ENCODE measurements at places on chromosomes 2 and 18.

GRCh38 chr2:163715668-163716067 lies 20.1 kb downstream of the FIGN start:
- DNase-seq: no peak

- no peak for DNase-seq
These were observed at the start of gene LBX2 for GRCh38 chr2:74499267-74499939. Gene LBX2, minus strand, starts transcription at chr2:74499603. Its CDS starts 66 bp downstream, at chr2:74499537.

- no peak for DNase-seq
These were observed 128.6 kb downstream of the LRATD1 start for GRCh38 chr2:14761118-14761517.

DNA sequence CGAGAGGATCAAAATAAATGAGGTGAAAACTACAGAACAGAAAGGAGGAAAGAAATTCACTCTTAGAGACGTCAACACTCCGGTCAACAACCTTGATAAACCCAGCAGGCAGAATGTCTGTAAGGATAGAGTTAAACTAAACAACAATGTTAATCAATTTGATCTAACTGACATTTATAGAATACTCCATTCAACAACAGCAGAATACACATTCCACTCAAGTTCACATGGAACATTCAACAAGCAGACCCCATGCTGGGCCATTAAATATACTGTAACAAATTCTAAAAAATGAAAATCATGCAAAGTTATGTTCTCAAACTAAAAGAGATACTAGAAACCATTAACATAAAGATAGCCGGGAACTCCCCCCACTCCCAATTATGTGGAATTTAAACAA lies 41.8 kb downstream of the FAM210A start:
- no peak for DNase-seq

DNA sequence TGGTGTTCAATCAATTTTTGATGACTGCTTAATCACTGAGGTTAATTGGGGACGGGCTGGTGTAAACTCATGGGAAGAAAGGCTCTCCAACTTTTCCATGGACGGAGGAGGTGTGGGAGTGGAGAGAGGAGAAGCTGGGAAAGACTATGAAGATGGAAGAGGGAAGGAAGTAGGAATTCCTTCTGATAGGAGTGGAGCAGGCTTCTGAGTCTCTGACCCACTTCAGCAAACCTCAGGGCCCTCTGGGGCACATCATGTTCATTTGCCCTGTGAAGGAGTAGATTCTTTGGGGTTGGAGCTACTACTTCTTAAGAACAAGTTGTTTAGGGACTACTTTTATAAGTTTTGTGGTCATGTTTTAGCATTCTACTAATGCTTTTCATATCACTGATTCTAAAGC lies 87.0 kb upstream of the MAP4K3 start:
- DNase-seq: no peak

GRCh38 chr2:119233326-119234020 lies 9.8 kb downstream of the STEAP3 start:
- peak; percentile 80 for DNase-seq

- no peak for DNase-seq
These were observed 2.7 kb downstream of the C18orf54 start for GRCh38 chr18:54360406-54360805.

- peak; percentile 81 for DNase-seq
These were observed 1.4 kb downstream of the RAB11FIP5 start for GRCh38 chr2:73111073-73112025.

DNA sequence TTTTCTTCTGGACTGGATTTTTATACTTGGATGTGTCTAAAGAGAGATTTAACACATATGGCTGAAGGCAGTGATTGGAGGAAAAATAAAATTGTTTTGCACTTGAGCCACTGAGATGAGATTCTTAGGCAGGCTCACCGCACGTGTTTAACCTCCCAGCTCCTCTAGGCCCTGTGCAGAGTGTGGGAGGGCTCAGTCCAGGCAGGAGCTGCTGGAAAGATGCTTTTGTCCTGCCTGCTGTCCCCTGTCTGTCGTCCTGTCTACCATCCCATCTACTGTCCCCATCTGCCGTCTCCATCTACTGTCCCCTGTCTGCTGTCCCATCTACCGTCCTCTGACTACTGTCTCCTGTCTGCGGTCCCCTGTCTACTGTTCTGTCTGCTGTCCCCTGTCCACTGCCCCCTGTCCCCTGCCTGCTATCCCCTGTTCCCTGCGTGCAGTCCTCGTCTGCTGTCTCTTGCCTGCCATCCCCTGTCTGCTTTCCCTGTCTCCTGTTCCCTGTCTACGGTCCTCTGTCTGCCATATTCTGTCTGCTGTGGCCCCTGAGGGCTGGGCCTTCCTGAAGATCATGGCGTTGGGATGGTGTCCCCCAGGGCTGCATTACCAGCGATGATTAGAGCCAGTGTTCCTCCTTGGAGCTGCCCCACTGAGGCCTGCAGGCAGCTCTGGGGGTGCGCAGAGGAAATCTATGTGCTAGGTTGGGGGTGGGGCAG lies 43.7 kb upstream of the HS6ST1 start:
- no peak for DNase-seq

DNA sequence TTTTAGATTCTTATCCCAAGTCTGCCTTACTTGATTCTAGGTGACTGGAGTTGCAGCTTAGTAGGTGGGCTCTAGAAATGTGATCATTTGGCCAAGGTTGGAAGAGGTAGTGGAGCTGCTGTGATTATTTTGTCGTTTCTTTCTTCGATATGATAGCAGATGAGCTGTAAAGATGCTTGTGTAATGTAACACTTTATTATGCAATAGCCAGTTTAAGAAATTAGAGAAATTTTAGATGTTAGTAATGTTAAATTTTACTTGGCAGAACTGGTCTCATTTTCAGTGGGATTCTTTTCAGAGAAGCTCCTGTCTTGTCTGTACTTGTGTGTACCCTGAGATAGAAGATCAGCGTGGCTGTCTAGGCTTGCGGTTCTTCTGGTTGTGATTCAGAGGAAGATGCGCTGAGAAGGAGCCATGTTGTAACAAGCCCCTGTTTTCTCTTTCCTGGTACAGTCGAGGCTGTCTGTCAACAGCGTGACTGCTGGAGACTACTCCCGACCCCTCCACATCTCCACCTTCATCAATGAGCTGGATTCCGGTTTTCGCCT lies 9.3 kb downstream of the TSN start:
- DNase-seq: no peak

DNA sequence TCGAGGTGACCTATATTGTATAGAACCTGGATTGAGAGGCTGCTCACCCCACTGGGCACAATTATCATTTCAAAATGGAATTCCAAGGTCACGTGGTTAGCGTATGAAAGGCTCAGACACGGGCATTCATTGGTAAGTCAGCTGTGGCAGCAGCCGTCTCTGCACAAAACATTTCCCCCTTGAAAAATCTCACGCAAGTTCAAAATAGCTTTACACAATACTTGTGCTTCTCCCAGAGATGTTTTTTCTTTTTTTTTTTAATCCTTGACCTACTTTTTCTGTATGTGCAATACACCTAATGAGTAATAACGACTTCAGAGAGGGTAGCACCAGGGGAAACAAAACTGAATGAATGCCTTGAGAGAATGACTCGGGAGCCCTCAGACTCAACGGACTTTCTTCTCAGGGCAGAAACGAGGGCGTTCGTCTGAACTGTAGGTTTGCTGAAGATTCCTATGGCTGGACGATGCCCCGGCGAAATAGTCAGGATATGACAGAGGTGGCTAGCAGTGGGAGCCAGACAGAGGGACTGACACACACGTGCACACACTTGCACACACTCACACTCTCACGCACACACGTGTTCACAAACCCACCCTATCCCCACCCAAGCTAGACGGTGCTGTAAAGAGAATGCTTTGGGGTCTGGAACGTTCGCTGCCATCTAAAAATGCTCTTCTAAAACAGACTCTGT lies 77.8 kb downstream of the PDCL3 start:
- DNase-seq: no peak

- peak; percentile 8 for DNase-seq
These were observed 1.0 kb upstream of the NPHP1 start for GRCh38 chr2:110205660-110206455.

DNA sequence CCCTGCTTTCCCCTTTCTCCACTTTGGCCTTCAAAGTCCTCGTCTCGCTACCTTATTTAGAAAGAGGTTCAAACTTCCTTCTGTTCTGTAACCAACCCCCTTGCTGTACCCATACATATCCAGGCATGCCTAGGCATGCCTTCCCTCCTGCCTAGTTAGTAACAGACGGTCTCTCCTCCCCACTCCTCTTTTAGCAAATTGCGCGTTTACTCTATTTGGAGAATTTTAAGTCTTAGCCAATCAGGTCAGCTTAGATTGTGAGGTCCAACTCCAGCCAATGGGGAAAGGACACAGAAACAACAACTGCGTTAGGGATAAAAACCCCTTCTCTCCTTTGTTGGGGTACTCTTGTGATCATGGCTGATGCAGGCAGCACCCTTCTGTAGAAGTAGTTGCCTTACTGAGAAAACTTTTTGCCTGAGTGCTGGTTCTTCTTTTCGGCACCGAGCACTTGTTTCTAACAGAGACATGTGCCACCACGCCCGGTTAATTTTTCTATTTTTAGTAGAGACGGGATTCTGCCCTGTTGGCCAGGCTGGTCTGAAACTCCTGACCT lies 85.9 kb upstream of the FOXI3 start:
- no peak for DNase-seq

GRCh38 chr2:10320933-10321332 lies 18.2 kb downstream of the HPCAL1 start:
- no peak for DNase-seq

DNA sequence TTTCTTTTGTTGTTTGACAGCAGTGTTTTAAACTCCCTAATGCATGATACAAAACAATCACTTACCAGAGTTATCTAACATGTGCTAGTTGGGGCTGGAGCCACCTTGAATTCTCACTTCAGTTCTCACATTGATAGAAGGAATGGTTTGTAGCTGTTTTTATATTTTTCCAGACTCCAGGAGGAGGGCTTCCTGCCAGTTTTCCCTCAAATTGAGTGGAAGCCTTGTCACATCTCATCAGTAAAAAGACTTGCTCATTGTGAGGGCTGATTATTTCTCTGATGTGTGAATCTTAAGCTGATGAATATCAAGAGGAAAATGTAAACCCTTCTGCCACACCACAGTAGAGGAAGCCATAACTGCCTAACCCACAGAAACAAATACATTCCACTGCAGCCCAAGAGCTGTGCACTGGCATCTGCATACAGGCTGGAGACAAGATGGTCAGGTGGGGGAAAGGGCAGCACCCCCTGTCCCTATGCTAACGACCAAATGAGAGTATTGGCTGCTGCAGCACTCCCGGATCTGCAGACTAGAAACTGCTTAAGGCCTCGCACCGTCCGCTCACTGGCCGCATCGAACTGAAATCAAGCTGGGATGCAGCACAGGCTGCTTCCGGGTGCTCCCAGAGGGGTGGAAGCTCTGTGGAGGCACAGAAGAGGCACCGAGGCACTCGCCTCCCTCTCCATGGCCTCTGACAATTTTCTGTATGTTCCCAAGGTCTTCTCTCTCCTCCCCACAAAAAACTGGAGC lies 73.7 kb upstream of the TPO start:
- no peak for DNase-seq

DNA sequence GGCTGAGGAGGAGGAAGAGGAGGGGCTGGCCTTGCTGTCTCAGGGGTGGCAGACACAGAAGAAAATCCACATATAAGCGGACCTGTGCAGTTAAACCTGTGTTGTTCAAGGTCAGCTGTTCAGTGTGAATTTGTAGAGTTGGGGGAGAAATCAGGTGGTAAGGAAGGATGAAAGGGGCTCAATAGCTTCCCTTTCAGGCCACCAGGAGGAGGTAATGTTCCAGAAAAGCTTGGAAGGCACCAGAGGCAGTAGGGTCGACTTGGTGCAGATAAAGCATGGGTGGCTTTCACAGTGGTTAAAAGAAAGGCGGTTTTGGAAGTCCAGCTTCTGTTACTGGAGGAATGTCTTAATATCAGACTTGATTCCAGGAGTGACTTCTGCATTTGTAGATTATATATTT lies 167.4 kb downstream of the THSD7B start:
- DNase-seq: peak; percentile 1

GRCh38 chr2:217622205-217623060 lies 380.4 kb downstream of the TNS1 start:
- peak; percentile 62 for DNase-seq

DNA sequence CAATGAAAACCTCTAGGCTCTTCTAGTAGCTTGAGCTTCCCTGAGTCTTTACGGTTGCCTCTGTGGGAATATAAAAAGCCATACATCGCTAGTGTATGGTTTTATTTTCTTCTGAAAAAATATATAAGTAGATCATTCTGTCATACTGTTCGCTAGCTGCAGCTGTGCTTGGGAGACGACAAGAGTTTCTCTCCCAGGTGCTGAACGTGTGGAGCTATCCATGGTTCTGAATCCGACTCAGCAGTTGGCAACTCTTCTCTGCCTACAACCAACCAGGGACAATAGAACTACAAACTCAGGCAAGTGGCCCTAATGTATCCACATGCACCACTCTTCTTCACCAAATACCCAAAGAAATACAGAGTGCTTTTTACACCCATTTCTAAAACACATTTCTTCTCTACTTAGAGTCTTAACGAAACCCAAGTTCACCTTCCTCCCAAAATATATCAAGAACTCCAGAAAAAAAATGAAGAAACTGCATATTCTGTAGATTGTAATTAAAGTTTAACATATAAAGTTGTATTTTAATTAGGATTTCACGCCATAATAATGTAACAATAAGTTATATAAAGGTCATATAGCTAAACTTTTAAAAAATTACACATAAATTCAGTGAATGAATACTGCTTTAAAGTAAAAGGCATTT lies 2.2 kb upstream of the KCNH7 start:
- peak; percentile 59 for DNase-seq

- peak; percentile 79 for DNase-seq
These were observed 65.7 kb upstream of the NCKAP5 start for GRCh38 chr2:133633881-133634409.

GRCh38 chr18:60146220-60146960 lies 226.2 kb downstream of the MC4R start:
- DNase-seq: peak; percentile 20

GRCh38 chr2:24515335-24515734 lies 24.3 kb downstream of the NCOA1 start:
- peak; percentile 64 for DNase-seq

- DNase-seq: no peak
These were observed 104.9 kb upstream of the UPP2 start for GRCh38 chr2:157996799-157997198.
